NCI-H526 treated with DMSO at 0.1 percent for 48 hours (cell line): ENCODE measurements at places on chromosomes 11 and 22.

DNA sequence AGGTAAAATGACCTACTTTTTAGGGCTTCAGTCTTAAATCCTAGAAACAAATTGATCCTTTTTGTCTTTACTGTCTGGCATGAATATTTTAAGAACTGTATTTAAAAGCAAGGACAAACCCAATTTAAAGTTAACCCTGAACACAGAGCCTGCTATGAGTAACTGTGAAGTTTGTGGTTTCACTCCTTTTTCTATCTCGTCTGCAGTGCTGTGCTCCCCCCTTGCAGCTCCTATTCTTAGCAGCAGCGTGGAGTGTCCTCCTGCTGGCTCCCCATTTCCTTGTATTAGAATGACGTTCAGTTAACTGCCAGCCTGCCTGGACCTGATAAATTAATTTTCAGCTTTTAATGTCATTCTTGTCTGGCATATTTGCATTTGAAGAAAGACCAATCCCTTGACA lies 40.0 kb upstream of the LRRC4C start:
- DNase-seq, result no peak

DNA sequence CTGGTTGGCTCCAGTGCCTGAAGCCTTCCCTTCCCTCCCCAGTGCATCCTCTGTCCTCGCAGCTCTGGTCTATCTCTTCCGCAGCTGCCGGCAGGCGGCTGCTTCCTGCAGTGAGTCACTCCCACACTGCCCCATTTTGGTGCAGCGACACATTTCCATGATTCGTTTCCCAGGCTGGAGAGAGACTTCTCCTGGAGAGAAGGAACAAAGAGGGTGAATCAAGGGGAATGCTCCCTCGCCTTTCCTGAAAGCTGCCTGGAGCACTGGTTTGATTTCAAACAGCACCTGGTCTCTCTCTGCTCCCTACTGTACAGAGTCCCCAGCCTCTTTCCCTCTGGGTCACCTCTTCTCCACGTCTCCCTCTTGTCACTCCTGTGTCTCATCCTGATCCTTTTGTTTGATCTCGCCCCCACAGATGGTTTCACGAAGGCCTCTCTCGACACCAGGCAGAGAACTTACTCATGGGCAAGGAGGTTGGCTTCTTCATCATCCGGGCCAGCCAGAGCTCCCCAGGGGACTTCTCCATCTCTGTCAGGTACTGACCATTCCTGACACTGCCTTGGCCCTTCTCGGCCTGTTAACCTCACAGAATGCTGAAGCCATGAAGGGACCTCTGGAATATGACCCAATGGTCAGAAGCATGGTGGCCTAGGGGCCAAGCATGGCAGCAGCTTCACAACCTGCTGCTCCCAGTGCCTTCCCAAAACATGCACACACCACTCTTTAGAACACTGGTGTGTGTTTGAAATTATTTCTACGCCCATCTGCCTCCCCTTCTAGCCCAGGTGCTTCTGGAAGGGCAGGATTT lies at the start of gene TMA7B:
Gene TMA7B, plus strand, starts transcription at position 758 of the 808 bp plus-strand sequence. CDS start 3,978 bp downstream, outside the sequence.
- DNase-seq, result no peak

DNA sequence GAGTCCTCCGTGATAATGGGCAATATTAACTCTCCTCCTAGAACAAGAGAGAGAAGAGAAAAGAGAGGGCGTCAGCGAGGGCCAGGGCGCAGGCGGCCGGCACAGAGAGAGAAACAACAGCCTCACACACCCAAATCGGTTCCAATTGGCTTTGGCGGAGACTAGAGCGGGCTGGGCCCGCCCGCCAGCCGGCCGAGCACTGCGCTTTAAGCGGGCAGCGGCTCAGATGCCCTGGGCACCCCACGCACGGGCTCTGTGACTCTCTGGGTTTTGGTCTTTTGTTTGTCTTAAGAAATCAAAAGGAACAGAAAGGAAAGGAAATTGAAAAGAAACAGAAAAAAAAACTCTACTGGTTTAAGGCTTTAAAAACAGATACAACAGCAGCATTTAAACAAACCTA lies 17.0 kb downstream of the SLC22A12 start:
- no peak for DNase-seq

DNA sequence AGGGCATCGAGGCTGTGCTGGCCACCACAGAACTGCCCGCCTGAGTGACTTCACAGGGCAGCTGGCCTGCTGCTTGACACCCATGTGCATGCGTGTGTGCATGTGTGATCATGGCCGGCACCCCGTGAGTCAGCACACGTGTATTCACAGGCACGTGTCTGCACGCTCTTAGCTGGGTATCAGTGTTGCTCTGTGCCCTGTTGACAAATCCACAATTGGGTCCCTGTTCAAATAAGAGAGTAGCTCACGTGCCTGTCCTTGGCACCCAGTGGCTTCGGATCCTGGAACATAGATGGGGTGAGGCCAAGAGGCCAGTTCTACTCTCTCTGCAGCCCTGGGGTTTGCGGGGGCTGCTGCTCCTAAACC lies 14.0 kb downstream of the B3GAT1 start:
- no peak for DNase-seq

- no peak for DNase-seq
Observed at GRCh38 chr11:88355887-88356286, 18.4 kb upstream of the CTSC start.

DNA sequence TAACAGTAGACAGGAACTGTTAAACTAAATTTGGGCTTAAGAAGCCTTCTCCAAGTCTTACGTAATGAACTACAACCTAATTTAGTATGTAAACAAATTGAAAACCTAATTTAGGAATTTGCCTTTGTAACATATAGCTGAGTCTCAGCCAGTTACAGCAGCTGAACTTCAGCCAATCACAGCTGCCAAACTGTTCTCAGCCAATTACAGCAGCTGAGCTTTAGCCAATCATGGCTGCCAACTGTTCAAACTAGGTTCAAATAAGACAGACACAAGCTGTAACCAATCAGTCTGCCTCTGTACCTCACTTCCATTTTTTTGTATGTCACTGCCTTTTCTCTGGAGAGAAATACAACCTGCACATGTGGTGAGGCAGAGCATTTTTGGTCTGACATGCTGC lies 95.0 kb upstream of the CD44 start:
- DNase-seq, result no peak
